ENCODE measurements at places on chromosomes 11 and 22.

GRCh38 chr11:83764643-83765042 lies 478.5 kb upstream of the CCDC90B start:
- DNase-seq = no peak

DNA sequence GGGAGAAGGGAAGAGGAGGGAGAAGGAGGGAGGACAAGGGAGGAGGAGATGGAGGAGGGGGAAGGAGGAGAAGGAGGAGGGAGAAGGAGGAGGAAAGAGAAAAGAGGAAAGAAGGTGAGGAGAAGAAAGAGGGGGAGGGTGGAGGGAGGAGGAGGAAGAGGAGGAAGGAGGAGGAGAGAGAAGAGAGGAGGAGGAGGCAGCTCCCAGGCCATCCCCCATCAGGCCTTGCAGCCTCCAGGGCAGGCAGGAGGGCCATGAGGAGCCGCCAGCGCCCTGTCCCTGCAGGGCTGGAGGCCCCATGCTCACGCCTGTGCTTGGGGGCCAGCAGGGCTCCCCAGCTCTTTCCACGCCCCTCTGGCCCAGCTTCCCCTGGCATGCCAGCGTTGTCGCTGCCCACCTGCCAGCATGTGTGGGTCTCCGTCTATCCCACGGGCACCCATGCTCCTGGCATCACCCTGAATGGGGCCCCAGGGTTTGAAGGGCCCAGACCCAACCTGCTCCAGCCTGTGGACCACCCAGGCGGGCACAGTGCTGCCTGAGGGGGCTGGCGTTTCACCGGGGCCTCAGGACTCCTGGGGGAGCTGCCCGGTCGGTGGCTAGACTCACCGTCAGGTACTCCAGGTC lies 5.2 kb downstream of the TSPAN32 start:
- no peak for DNase-seq

- no peak for DNase-seq
Observed at GRCh38 chr22:36936362-36937116, 23.1 kb downstream of the CSF2RB start.

- peak; percentile 65 for DNase-seq
Observed at GRCh38 chr22:19941365-19942082, at the start of the genes COMT and TXNRD2. TSS of gene COMT (plus strand) at chr22:19941772. CDS start at chr22:19962527, 20,755 bp downstream. TSS of gene TXNRD2 (minus strand) at chr22:19941818. CDS start at chr22:19941803, 15 bp downstream.

DNA sequence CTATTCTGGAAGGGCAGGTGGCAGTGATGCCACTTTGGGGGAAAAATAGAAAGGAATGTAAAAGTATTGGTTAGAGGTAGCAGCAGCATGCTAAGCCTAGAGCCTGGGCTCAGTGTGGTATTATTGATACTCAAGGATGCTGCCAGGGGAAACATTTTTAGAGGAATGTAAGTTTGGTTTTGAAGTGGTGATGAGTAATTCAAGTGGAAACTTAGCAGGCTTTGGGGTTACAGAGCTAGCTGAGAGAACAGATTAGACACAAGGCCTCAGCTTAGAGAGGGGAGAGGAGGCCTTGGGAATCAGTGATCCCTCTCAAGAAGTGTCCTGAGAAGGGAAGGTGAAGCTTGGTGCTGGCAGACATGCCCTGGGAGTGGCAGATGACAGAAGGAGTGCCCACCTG lies 32.9 kb upstream of the DDI1 start:
- DNase-seq = no peak

GRCh38 chr11:2934611-2935239 lies 5.5 kb upstream of the PHLDA2 start:
- DNase-seq = no peak

GRCh38 chr22:21712751-21713427 lies 22.7 kb downstream of the YPEL1 start:
- peak; percentile 49 for DNase-seq

DNA sequence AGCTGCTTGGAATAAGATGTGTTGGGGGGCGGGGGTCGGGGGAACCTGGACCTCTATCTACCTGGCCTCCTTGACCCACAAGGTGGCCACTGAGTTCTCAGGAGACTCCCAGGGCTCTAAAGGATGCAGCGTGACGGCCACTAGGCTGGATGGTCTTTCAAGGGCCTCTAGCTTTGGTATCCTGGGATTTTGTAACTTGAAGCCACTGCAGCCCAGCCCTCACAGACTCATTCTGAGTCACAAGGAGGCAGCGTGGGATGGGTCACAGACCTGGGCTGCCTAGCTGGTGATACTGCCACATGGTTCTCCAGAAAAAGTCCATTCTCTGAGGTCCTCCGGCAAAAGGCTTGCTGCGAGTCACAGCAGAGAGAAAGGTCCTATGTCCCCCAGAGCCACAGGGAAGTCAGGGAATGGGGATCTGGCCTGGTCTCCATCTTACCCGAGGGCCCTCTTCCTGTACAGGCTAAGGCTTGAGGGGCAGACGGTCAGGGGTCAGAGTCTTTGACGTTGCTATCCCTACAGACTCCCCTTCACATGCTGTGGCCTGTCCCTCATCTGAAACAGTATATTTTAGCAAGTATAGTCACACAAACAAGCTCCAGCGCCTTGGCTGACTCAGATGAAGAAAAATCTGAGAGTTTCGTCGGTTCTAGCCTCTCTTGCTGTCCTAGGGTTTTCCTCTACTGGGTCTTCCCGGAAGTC lies 52.4 kb downstream of the KCNC1 start:
- no peak for DNase-seq

- DNase-seq = no peak
Observed at GRCh38 chr11:3903207-3903896, 47.9 kb downstream of the STIM1 start.

GRCh38 chr22:36778020-36778419 lies 2.1 kb upstream of the IFT27 start:
- no peak for DNase-seq
